ENCODE measurements at places on chromosomes 12 and 14.

- DNase-seq, result no peak
Measured at GRCh38 chr12:106106061-106106566, 32.6 kb downstream of the NUAK1 start.

DNA sequence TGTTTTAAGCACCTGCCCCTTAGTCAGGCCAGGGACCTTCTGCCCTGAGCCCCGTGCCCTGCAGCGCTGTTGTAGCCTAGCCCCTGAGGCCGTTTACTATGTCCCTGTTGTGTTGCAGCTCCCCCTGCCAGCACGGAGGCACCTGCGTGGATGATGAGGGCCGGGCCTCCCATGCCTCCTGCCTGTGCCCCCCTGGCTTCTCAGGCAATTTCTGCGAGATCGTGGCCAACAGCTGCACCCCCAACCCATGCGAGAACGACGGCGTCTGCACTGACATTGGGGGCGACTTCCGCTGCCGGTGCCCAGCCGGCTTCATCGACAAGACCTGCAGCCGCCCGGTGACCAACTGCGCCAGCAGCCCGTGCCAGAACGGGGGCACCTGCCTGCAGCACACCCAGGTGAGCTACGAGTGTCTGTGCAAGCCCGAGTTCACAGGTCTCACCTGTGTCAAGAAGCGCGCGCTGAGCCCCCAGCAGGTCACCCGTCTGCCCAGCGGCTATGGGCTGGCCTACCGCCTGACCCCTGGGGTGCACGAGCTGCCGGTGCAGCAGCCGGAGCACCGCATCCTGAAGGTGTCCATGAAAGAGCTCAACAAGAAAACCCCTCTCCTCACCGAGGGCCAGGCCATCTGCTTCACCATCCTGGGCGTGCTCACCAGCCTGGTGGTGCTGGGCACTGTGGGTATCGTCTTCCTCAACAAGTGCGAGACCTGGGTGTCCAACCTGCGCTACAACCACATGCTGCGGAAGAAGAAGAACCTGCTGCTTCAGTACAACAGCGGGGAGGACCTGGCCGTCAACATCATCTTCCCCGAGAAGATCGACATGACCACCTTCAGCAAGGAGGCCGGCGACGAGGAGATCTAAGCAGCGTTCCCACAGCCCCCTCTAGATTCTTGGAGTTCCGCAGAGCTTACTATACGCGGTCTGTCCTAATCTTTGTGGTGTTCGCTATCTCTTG, 7.6 kb downstream of the DLK1 start:
- no peak for DNase-seq

DNA sequence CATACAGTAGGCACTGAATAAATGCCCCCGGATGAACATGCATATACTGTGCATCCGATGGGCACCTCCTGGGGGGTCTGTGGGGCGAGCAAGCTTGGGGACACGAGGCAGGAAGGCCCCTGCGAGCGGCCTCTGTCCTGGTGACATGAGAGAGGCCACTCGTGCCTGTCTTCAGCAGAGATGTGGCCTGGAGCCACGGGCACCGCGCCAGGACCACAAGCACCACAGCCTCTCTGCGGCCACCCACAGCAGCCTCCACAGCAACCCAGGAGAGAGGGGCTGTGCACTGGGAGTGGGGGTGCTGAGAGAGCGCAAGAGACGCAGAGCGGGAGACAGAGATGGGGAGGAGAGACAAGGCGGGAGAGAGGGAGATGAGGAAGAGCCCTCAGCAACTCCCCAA, 118.5 kb downstream of the RFLNA start:
- DNase-seq, result no peak

DNA sequence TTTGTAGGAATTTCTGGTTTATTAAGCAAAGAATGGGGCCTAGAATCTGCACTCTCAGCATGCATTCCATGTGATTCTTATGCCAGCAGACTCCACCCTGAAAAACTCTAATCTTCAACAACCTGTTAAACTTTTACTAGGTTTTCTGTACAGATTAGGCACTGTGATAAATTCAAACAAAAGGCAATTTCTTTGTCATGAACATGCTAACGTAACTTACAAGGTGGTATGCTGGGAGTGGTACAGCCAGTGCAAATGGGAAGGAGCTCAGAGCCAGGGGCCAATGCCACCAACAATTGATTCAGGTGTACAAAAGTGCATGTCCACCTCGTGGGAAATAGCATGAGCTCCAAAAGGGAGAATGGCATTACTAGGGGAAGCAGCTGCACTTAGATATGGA, 83.0 kb downstream of the PPFIBP1 start:
- no peak for DNase-seq

- no peak for DNase-seq
Measured at GRCh38 chr12:87329076-87329863, 699.9 kb downstream of the C12orf50 start.

GRCh38 chr14:74763803-74764531, 851 bp downstream of the YLPM1 start:
- DNase-seq, result no peak

DNA sequence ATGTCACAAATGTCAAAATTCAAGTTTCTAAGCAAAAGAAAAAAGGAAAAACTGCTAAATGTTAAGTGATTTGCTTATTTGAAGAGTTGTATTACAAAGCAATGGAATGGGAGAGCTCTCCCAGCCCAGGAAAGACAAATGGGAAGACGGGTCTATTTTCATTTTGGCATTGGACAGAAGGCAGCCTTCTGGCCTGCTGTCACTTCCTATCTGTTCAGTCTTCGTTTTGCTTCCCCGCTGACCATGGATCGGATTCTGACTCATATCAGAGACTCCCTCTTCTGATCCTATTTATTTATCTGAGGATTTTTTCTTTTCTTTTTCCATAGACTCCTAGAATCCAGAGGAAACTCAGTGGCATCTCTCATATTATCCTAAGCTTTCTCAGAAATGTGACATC, 634.9 kb downstream of the DIO2 start:
- DNase-seq, result no peak

DNA sequence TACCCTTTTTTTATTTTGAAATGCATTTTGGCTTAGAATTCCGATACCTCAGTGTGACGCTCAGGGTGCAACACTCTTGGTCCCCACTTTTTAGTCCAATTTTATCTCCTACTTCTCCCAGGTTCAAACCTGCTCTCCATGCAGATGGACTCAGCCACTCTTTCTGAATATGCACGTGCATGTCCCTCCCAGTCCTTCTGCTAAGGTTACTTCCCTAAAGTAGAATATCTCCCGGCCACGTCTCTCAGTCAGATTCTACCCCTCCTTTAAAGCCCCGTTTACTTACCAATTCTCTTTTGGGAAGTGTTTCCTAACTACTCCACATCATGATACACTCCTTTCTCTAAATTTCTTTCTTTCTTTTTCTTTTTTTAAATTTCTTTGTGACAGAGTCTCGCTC, 15.5 kb upstream of the PARP11 start:
- DNase-seq, result no peak

DNA sequence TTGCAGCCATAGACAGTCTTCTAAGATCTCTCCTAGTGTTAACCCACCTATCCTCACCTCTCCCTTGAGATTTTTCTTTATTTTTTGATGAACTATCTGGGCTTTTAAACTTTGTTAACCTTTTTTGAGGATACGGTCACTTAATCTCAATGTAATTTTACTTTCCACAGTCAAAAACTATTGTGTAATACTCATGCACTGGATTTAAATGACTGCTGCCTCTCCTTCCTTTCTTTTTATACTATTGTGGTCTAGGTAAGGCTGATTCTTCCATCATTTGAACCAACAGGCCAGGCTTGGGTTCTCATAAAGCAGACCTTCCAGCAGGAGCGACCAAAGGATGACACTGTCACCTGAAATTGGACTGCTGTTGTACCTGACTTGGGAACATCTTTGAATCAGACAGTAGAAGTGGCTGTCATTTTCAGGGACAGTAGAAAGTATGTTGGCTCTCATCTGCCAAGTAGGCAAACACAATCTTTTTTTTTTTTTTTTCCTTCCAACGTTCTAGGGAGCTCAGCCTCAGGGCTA, 689 bp upstream of the PDE3A start:
- no peak for DNase-seq

DNA sequence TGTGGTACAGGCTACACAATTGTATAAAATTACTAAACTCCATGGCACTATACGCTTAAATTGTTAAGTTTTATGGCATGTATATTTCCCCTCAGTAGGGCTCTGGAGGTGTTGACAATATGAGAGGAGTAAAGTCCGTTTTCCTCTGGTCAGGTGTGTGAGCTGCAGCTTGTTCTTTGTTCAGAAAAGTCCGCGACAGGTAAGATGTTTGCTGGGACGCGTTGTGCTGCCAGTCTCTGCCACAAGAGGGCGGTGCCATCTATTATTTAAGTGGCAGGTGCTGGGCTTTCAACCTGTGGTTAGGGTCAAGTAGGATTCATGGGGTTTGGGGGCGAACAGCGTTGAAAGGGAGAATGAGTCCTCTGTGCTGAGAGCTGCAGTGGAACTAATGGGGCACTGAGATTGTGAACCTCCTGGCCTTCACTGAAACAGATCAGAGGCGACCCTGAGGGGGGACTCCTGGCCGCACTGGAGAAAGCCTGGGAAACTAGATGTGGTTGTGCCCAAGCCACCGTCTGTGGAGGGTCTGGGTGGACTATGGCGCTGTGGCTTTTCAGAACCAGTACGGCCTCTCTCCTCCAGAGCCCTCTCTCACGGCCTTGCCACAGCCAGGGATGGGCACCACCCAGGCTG, 179.0 kb downstream of the SLC15A4 start:
- peak; percentile 38 for DNase-seq

DNA sequence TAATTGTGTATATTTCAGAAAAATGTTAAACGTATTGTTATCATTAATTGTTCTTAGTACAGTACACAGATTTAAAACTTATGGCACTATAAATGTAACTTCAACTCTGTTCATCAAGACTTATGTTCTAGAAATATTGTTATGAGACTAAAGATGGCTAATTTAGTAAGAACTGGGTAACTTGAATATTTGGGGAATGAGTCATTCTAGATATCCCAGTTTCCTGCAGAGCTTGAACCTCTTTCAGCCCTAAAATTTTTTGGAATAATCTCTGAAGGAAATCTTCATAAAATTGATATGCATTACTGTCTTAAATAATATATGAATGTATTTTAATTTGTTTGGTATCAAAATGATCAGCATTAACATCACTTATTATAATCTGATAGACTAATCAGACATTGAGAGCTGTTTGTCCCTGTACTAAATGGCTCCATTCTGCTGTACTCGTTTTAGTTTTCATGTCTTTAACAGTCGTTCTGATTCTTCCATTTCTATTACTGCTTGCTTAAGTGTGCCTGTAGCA, 87.1 kb downstream of the VEZT start:
- DNase-seq, result no peak

- no peak for DNase-seq
Measured at GRCh38 chr12:55874443-55874842, 31.7 kb upstream of the MMP19 start.

- no peak for DNase-seq
Measured at GRCh38 chr14:101034986-101035385, 131.5 kb upstream of the RTL1 start.

DNA sequence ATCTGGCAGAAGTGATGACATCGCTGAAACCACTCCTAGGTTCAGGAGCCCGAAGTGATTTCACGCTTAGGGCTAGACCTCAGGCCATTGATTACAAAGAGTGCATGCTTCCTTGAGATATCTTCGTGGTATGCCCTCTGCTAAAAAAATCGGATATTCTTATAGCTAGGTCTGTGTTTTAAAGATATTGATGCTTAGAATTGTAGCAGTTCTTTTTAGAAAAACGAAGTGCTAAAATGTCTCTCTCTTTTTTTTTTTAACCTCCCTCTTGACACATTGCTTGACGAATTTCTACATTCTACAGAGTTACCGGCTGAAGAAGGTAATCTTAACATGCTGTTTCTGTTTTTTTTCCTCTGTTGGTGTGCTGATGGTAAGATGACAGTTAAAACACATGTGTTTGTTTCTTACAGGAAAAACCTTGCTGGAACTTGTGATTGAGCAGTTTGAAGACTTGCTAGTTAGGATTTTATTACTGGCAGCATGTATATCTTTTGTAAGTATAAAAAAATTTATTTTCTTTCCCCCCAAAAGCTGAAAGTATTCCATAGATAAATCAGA, 1.3 kb downstream of the ATP2A2 start:
- DNase-seq, result no peak

DNA sequence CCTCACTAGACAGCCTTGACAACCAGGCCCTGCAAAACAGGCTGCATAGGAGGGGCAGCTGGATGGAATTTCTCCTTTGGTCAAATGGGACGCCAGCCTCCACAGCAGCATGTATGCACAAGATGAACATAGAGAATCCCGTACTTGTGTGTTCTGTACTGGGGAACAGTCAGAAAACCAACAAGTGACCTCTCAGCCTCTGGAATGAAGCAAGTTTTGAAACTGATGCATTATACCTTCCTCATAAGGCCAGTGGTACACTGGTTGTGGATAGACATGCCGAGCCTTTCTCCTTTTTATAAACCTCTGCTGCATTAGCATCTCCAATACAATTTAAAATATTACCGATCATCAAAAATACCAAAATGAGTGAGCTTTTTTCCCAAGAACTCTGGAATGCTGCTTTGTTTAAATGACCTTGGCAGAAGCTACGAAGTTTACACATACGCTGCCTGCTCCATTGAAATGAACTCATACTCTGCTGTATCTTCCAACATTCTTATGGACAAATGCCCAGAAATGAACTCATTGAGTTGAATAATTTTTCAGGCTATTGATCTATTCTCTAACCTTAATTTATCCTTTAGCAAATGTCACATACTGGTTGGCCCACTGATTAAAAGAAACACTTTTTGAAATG, 47.6 kb upstream of the FERMT2 start:
- no peak for DNase-seq

GRCh38 chr14:101259748-101260147, 301.5 kb upstream of the DIO3 start:
- DNase-seq, result no peak

DNA sequence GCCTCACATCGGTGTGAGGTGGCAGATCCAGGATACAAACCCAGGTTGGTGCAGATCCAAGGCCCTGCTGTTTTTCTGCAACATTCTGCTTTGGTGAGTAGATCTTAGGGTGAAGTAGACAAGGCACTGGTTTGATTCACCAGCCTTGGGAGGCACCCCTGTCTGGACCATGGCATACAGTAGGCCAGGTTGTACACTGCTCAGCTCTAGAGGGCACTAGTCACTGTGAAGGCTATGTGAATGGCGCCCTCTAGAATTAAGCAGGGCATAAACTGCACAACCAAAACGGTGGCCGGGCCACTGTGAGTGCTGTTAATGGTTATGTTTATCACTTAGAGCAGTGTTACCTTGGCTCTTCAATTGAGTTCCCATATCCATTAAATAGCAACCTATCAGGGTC, 280.6 kb upstream of the PWP1 start:
- DNase-seq, result peak; percentile 46

DNA sequence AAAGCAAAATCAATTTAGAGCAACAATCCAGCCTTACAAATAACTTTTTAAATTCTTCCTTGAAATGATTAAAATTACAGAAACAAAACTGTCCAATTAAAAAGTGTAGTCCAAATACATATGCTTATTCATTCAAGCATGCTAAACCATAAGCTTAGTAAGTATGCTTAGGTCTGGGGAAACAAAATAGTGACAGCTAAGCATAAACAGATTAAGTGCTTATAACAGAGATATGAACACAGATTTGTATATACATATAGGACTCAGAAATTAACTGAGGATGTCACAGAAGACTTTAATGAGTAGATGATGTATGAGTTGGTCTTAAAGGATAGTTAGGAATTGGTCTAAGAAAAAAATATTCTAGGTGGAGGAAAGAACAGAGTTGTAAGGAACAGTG, 41.8 kb downstream of the SCAF11 start:
- no peak for DNase-seq

DNA sequence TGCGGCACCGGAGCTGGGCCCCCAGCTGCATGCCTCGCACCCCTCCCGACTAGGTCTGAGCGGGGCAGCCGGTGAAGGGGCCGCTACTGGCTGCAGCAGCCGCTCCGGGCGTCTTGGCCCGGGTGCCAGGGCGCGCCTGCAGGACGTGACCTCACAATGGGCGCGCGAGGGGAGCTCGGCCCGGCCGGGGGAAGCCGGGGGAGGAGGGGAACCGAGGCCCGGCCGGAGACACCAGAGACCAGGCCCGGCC, 353 bp downstream of the BAG5 start:
- no peak for DNase-seq

Measured in CD4-positive, alpha-beta T cell treated with Interferon alpha-2 for 1 hour (primary cell).